ENCODE measurements at places on chromosomes 12 and 14.

GRCh38 chr12:67677166-67677565, 28.6 kb downstream of the DYRK2 start:
- DNase-seq: no peak

DNA sequence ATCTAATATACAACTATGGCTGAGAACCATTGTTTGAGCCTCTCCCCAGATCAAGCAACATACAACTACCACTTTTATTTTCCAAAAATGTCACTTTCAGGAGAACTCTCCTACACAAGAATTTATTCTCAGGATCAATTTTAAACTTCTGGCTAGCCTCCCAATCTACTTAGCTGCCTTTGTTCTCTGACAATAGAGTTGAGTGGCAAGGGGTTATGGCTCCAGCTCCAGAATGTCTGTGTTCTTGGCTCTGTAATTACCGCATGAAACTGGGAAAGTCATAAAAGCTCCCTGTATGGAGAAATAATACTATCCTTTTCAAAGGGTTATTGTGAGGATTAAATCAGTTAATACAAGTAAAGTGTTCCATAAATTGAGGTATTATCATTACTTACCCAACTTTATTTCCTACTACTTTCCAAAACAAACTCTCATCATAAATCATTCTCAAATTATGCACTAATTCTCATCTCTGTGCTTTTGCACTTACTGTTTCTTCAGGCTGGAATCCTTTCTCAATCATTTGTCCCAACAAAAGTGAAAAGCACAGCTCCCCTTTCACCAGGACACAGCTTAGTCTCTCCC, 121.9 kb downstream of the GARIN6 start:
- no peak for DNase-seq

GRCh38 chr12:19288603-19289244, 150.6 kb upstream of the AEBP2 start:
- DNase-seq: no peak

- no peak for DNase-seq
These were observed 453.9 kb downstream of the ADAMTS20 start for GRCh38 chr12:43098071-43098470.

GRCh38 chr14:51644217-51644933, 7.3 kb upstream of the FRMD6 start:
- DNase-seq: no peak

- DNase-seq: no peak
These were observed 6.0 kb downstream of the FBXW8 start for GRCh38 chr12:116916714-116917114.

Measured in progenitor cell of endocrine pancreas (in vitro differentiated cells).